ENCODE measurements at places on chromosomes 12 and 14. TPM values are rescaled to one million over a fixed set of nuclear protein-coding genes. Genes with fewer than 3 reads are reported as not detected.

- no peak overlapping the region for H3K4me3 ChIP-seq
- H3K27me3 ChIP-seq = no peaks in the 10 kb centered on the region
- H3K27ac ChIP-seq = no peak overlapping the region
- DNase-seq = no peak
Observed at GRCh38 chr14:31828946-31829868, 247.9 kb upstream of the ARHGAP5 start.

MYF6 gene
- total RNA-seq = not detected

DNA sequence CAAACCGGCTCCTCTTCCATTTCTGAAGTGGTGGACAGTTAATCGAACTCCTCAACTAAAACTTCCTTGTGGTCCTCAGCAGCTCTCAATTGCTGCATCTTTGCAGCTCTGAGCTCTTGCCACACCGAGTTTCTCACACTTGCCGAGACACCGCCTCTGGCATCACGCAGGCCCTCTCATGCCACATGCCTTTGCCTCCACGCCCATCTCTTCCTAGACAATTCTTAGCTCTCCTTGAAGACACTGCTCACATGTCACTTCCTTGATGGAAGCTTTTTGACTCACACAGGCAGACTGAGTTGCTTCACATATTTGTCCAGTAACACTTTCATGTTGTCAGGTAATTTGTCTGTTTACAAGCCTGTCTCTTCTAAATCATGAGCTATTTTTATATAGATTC lies 29.2 kb downstream of the KCNA1 start:
- no peak for DNase-seq
- no peaks in the 10 kb centered on the region for H3K36me3 ChIP-seq
- no peaks in the 10 kb centered on the region for H3K4me1 ChIP-seq
- H3K4me3 ChIP-seq = no peak overlapping the region
- peaks cover 7% of the 10 kb centered on the region for H3K27me3 ChIP-seq

EFS gene
- total RNA-seq = not detected

DNA sequence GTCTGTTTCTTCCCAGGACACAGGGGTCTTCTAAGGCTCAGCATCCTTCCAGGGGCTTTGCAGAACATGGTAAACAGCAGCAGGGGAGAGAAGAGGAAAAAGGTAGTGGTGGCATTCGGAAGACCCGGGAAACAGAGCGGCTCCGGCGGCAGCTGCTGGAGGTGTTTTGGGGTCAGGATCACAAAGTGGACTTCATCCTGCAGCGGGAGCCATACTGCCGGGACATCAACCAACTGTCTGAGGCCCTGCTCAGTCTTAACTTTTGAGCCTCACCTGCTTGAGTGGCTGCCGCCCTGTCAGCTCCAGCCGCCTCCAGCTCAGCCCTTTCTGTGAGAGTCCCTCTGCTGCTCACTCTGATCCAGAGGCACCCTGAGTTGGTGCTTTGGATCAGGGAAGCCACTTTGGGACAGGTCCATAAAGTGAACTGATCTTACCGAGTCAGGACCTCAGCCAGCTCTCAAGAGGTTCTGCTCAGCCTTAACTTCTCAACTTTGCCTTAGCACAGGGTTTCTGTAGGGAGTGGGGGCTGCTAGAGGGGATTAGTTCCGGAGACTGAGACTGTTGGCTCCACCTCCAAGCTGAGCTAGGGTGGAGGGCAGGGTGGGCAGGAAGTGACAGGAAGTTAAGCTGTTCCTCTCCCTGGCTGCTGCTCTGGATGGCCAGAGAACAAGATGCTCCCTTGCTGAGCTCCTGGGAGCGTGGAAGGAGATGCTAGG lies 5.4 kb downstream of the SDR39U1 start:
- H3K36me3 ChIP-seq = peaks cover 33% of the 10 kb centered on the region
- peak overlapping the region; percentile 89 for H3K27ac ChIP-seq
- no peak for DNase-seq
- no peaks in the 10 kb centered on the region for H3K27me3 ChIP-seq
- peaks cover 39% of the 10 kb centered on the region for H3K4me1 ChIP-seq

- no peaks in the 10 kb centered on the region for H3K4me1 ChIP-seq
- H3K4me3 ChIP-seq = no peak overlapping the region
- no peak overlapping the region for H3K27ac ChIP-seq
- peaks cover 8% of the 10 kb centered on the region for H3K27me3 ChIP-seq
- H3K36me3 ChIP-seq = no peaks in the 10 kb centered on the region
- DNase-seq = no peak
Observed at GRCh38 chr14:78007160-78007559, 163.0 kb upstream of the NRXN3 start.

PPP4R4 gene
- 0.47 TPM for total RNA-seq

KRT74 gene
- not detected for total RNA-seq

GRCh38 chr14:63650256-63650952 lies 8.7 kb upstream of the WDR89 start:
- peak overlapping the region; percentile 59 for H3K4me3 ChIP-seq
- no peaks in the 10 kb centered on the region for H3K27me3 ChIP-seq
- DNase-seq = no peak
- H3K36me3 ChIP-seq = peaks cover 6% of the 10 kb centered on the region
- peaks cover 14% of the 10 kb centered on the region for H3K4me1 ChIP-seq

- H3K4me3 ChIP-seq = no peak overlapping the region
- peaks cover 22% of the 10 kb centered on the region for H3K27me3 ChIP-seq
- no peak for DNase-seq
- no peak overlapping the region for H3K27ac ChIP-seq
Observed at GRCh38 chr14:72610096-72610830, 283.6 kb downstream of the DPF3 start.

- H3K4me3 ChIP-seq = no peak overlapping the region
- peaks cover 13% of the 10 kb centered on the region for H3K36me3 ChIP-seq
- no peaks in the 10 kb centered on the region for H3K27me3 ChIP-seq
- DNase-seq = no peak
Observed at GRCh38 chr12:45273717-45274271, 57.9 kb downstream of the ANO6 start.

- no peak for DNase-seq
- H3K27ac ChIP-seq = no peak overlapping the region
- peak overlapping the region; percentile 71 for H3K4me3 ChIP-seq
- H3K4me1 ChIP-seq = peaks cover 23% of the 10 kb centered on the region
Observed at GRCh38 chr14:73714656-73715081, 485 bp upstream of the PNMA1 start.

DNA sequence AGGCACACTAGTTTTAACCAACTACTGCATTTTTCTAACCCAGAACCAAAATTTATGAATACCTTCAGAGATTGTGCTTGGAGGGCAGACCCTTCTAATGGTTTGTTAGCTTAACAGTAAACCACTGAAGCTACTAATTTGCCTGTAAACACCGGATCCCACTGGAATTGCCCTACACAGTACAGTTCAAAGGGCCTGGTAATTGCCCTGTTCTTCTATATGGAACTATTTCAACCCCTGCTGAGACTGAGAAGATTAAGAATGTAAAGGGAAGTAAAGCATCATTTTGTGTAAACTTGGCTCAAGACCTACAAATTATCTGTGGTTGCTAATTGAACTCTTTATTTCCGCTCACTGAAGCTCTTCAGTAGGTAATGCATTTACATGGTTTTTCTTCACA lies 468.1 kb downstream of the NPAS3 start:
- H3K27me3 ChIP-seq = no peaks in the 10 kb centered on the region
- H3K4me3 ChIP-seq = no peak overlapping the region
- DNase-seq = no peak
- no peaks in the 10 kb centered on the region for H3K36me3 ChIP-seq

DNA sequence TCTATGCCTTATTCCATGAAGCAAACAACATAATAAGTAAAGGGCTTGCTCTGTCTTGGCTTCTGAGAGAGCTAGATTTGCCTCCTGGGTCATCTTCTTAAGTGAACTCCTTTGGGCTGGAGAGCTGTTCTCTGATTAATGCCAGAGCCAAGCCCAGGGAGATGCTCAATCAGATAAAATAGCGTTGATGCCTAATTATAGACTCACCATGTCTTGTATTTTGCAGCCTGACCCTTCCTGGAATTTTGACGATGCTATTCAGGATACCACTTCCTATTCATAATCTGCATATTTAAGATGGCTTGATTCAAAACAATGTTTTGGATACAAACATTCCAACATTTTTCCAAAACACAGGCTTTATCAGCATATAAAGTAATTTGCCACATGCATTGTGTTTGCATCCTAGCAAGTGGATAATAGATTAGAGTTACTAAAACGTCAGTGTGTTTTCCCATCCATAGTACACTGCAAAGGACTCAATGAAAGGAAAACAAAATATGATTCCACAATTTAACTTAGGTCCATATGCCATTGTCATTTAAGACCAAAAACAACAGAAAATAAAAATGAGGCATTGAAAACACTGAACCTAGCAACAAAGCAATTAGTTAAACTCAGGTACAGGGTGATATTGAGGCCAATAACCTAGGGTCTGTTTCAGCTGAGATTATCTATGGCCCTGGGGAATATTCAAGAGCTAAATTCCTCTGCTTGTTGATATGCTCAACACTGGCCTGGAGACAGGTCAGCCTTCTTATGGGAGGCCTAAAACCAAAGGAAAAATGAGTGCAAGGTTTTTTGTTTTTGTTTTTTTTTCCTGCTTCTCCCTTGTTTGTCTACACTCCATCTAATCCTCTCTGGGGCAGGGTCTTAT lies 184.2 kb upstream of the FOXN3 start:
- H3K4me1 ChIP-seq = peaks cover 26% of the 10 kb centered on the region
- no peak overlapping the region for H3K4me3 ChIP-seq
- H3K27ac ChIP-seq = no peak overlapping the region
- no peaks in the 10 kb centered on the region for H3K27me3 ChIP-seq

- peaks cover 11% of the 10 kb centered on the region for H3K4me1 ChIP-seq
- no peaks in the 10 kb centered on the region for H3K36me3 ChIP-seq
- no peak overlapping the region for H3K4me3 ChIP-seq
- H3K27ac ChIP-seq = no peak overlapping the region
Observed at GRCh38 chr14:101004954-101005353, 101.4 kb upstream of the RTL1 start.

KCNA5 gene
- not detected for total RNA-seq
